ENCODE measurements at places on chromosomes 7 and 10.

GRCh38 chr10:7117806-7118674 lies 292.8 kb downstream of the SFMBT2 start:
- no peak for DNase-seq

DNA sequence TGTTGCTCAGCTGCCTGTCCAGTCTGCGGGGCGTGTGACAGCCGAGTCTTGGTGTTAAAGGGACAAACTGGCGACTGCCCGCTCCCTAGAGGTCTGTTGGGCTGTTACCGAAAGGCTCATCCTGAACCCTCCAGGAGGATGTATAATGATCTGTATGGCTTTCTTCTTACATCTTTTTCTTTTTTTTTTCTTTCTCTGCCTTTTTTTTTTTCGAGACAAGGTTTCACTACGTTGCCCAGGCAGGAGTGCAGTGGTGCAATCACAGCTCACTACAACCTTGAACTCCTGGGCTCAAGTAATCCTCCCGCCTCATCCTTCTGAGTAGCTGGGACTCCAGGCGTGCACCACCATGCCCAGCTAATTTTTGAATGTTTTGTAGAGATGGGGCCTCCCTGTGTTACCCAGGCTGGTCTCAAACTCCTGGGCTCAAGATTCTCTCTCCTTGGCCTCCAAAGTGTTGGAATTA lies 857 bp downstream of the INTS15 start:
- DNase-seq = no peak

- no peak for DNase-seq
Measured at GRCh38 chr7:5005066-5005465, 40.6 kb upstream of the RBAK start.

DNA sequence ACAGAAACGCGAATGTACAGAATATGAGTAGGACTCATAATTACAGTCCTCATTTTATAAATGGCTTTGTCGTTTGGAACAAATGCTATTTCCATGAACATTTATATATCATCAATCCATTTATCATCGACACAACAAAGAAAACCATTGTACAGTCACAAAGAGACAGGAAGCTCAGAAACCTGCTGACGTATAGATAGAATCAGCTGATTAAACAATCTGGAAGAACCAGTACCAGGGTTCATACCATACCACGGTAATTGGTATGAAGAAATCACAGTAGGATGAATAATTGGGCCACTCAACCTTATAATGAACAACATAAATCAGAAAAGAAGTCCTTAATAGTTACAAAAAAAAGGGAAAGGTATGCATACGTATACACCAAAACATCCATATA lies 295.0 kb downstream of the PARD3 start:
- DNase-seq = no peak

DNA sequence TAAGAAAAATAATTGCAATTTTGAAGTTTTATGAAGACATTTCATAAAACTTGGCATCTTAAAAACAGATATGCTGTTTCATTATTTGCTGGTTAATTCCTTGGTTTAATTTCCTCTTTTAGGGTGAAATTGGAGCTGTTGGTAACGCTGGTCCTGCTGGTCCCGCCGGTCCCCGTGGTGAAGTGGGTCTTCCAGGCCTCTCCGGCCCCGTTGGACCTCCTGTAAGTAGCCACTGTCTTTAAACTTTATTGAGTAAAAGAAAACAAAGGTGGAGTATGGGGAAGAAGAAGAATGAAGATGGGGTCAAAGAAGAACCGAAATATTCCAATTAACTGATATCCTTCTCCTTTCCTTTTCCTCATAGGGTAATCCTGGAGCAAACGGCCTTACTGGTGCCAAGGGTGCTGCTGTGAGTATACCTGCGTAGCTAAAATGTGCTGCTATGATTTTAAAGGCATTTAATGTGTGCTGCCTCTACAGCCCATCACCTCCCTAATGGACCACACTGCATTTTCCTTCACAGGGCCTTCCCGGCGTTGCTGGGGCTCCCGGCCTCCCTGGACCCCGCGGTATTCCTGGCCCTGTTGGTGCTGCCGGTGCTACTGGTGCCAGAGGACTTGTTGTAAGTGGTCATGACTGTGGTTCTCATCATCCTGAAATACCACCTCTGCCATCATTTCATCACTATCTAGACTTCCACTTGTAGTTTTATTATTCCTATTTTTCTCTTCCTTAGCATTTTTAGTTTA lies 14.7 kb downstream of the COL1A2 start:
- DNase-seq = no peak

- DNase-seq = no peak
Measured at GRCh38 chr7:123665157-123665556, 9.5 kb downstream of the LMOD2 start.

- DNase-seq = no peak
Measured at GRCh38 chr7:133904776-133905175, 222.4 kb upstream of the LRGUK start.

DNA sequence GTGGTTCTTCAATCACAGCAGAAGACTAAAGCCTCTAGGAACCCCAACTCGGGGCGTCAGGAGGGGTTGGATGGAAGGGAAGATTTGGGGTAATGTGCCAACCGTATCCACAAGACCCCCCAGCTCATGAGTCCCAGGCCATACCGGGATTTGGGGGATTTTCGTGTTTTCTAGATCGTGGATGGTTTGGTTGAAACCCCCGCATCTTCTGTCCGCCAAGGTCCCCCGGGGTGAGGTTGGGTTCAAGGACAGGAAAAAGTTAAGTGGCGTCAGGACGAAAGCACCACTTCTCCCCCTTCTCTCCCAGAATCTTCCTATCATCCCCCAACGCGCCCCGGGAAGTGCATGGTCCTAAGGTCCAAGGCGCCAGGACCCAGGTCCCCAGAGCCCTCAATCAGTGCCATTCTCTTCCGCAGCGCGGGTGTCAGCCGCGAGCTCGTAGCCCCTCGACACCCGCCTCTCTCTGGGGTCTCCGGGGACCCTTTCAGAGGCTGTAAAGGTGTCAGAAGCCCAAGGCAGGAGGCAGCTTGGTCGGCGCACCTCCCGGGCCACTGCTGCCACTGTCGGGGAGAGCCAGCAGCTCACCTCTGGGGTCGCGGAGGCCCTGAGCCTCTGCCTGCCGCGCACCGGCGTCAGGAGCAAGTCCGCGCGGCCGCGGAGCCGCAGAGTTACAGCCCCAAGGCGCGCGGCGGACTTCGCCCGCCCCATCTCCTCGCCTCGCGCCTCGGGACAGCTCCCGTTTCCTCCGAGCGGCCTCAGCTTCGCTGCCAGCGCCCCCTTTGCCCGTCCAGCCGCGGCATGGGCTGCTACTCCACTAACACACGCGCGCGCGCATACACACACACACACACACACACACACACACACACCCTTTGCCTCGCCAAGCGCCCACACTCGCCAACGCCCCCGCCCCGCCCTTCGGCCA lies 1.5 kb downstream of the MKX start:
- DNase-seq = no peak

GRCh38 chr7:36245684-36246299 lies 92.7 kb downstream of the EEPD1 start:
- no peak for DNase-seq

- DNase-seq = no peak
Measured at GRCh38 chr7:24987331-24987842, 7.4 kb upstream of the OSBPL3 start.

GRCh38 chr10:49257154-49257553 lies 41.8 kb upstream of the C10orf71 start:
- no peak for DNase-seq

GRCh38 chr10:26737730-26738129 lies 40.2 kb downstream of the PDSS1 start:
- peak; percentile 94 for DNase-seq

DNA sequence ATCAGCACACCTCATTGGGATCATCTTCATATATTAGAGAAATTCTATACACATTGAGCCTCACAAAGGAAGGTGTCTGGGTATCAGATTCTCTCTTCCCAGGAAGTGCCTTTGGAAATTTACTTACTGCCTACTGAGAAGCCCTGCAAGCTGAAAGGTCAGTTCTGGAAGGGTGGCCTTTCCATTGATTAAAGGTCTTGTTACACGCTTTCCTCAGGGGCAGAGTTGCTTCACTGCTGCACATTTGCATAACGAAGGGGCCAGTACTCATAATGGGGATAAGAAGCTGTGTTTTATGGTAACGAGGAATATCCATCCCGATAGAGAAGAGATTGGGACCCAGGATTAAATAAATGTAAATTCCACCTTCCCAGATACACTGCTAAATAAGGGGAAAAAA lies 19.4 kb upstream of the IL15RA start:
- no peak for DNase-seq

- no peak for DNase-seq
Measured at GRCh38 chr10:20089879-20090278, 273.6 kb downstream of the PLXDC2 start.

- no peak for DNase-seq
Measured at GRCh38 chr10:120479506-120479905, 22.5 kb downstream of the PLPP4 start.

- DNase-seq = no peak
Measured at GRCh38 chr10:46198516-46198915, 88.3 kb upstream of the ANTXRL start.

- DNase-seq = no peak
Measured at GRCh38 chr7:116546054-116546453, 21.2 kb downstream of the CAV1 start.

GRCh38 chr10:86423739-86424138 lies 57.1 kb upstream of the GRID1 start:
- DNase-seq = no peak

DNA sequence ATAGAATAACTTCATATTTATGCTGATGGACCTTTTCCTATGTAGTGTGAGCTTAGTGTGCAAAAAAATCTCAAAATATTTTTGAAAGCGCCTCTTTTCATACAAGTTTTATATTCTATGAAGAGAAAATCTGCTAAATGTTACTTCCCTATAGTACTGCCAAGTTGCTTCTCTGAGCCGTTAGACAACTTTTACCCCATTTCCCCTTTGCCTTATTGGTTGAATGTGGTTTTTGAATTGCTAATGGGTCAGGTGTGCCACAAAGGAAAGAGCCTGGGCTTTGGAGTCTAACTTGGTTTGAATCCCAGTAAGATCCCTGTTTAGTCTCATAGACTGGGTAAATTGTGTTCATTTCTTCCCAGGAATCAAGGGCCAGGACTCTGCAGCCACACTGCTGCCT lies 261.5 kb downstream of the SNX10 start:
- no peak for DNase-seq

DNA sequence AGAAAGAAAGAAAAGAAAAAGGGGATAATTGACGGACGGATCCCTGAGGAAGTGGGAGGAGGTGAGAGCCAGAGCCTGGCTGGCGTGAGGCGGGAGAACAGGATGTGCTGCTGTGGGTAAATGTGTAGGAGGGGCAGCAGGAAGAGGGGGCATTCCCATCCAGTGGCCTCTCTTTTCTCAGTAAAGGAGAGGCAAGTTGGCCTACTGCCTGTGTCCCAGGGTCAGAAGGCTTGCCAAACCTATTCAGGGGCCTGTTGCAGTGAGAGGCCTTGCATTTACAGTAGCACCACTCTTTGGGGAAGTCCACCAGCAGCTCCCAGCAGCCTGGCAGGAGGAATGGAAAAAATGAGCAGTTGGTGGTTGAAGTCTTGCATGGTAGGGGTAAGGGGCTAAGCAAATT lies 26.6 kb upstream of the ASCC1 start:
- DNase-seq = no peak
